Esophagus muscularis mucosa (tissue), 4 donors: ENCODE measurements at places on chromosomes 3 and 15.
A peak's percentile ranks its signal among the peaks of the same experiment; 100 is the strongest.

GRCh38 chr15:101489599-101490407 is at the start of gene PCSK6:
Gene PCSK6 (minus strand): TSS chr15:101489707. CDS start chr15:101489670, 37 bp downstream.
- DNase-seq, result no peak

DNA sequence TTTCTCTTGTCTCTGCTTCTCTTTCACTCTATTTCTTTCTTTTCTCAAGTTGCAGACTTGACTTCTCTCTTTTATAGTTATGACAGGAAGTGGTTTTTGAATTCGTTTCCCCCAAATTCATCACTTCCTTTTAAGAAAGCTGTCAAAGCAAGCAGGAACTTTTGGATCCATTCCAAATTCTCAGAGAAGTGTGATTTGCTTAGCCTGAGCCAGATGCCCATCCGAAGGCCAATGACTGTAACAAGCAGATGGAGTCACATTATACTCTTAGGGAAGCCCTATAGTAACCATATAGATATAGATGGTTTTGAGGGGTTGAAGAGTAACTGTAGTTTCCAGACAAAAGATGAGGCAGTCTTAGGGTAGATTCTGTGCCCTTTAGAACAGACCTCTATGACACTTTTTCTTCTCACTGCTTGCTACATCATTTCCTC is 592.0 kb upstream of the KCNMB2 start:
- no peak for DNase-seq

- no peak for DNase-seq
Measured at GRCh38 chr15:65094294-65094995, 17.9 kb downstream of the KBTBD13 start.

GRCh38 chr15:39579487-39580116 is 1.3 kb upstream of the THBS1 start:
- peak; percentile 95 for DNase-seq

DNA sequence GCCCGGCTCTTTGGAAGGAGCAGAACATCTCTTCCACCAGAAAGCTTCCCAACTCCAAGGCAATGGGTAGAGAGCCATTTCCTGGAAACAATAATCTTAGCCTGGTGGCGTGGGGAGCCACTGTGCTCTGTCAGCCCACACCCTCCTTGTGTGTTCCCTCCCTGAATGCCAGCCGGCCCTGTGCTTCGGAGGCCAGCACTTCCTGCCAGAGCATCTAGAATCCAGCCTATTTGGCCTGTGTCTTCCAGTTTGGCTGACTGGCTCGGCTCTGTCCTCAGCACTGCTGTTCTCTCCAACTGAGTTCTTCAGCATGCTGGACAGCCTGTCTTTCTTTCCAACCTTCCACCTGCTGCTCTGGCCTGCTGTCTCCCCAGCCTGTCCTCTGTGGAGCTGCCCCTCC is 349.3 kb downstream of the MFSD1 start:
- DNase-seq, result no peak

DNA sequence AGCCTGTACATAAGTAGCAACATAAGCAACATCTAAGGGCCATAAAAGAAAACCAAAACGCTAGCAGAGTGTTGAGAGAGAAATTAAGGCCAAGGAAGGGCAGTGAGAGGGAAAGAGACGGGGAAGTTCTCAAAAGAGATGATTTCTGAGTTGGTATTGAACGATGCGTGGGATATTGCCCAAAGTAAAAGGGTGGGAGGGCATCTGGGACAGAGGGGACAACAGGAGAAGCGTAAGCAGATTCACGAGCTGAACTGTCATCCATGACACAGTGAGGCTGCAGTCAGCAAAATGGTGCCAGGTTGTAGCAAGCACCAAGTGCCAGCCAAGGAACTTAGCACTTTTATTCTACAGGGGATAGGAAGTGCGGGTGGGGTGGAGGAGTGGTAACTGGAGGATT is 11.8 kb downstream of the NCEH1 start:
- no peak for DNase-seq

GRCh38 chr3:50649451-50649931 is 25.2 kb upstream of the DOCK3 start:
- DNase-seq, result no peak
